ENCODE measurements at places on chromosomes 4 and X.

DNA sequence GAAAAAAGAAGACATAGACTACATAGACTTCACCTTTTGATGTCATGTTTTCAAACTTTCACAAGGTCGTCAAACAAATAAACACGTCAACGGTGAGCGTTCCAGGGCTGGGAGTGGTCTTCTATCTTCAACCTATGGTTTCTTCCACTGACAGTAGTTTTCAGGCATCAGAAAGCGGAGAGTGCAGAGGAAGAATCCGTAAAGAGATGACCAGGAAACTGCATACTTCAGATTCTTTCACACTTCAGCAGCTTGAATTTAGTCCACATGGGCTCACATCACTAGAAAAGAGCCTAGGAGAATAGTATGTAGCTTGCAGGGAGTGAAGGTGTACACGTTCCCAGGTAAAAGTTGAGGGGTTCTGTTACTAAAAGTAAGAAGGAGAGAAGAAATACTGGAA, 58.5 kb downstream of the NPY1R start:
- peaks cover 21% of the 10 kb centered on the region for H3K4me1 ChIP-seq
- peaks cover 4% of the 10 kb centered on the region for H3K27me3 ChIP-seq
- H3K27ac ChIP-seq: no peak overlapping the region
- no peaks in the 10 kb centered on the region for H3K36me3 ChIP-seq
- no peak overlapping the region for H3K4me3 ChIP-seq

DNA sequence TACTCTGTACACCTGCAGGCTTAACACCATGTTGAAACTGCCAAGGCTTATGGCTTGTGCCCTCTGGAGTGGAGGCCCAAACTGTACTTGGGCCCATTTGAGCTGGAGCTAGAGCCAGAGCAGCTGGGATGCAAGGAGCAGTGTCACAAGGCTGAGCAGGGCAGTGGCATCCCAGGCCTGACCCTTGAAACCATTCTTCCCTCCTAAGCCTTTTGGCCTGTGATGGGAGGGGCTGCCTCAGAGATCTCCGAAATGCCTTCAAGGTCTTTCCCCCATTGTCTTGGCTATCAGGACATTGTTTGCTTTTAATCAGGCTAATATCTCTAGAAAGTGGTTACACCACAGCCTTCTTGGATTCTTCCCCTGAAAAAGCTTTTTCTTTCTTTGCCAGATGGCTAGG, 10.9 kb upstream of the PNMA5 start:
- no peaks in the 10 kb centered on the region for H3K4me1 ChIP-seq
- H3K27ac ChIP-seq: no peak overlapping the region

GRCh38 chr4:152613351-152613750, 66.4 kb downstream of the TMEM154 start:
- H3K27ac ChIP-seq: peak overlapping the region; percentile 31
- no peaks in the 10 kb centered on the region for H3K36me3 ChIP-seq
- H3K4me3 ChIP-seq: no peak overlapping the region
- DNase-seq: no peak
- H3K4me1 ChIP-seq: peaks cover 26% of the 10 kb centered on the region

DNA sequence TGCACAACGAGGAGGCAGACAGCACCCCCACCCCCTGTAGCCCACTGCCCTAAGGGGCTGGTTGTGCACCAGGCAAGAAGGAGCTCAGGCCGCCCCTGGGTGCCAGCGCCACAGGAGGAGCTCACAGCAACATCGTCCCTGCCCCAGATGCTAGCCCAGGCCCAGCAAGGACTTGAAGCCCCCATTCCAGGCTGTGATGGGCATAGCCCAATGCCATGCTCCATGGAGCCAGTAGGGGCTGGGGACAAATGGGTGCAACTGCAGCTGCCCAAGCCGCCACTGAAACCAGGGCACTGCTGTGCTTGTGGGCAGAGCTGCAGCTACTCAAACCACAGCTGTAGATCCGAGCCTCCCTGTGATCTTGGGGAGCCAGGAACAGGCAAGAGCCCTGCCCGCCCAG, 241.3 kb upstream of the GIMD1 start:
- no peaks in the 10 kb centered on the region for H3K27me3 ChIP-seq
- no peaks in the 10 kb centered on the region for H3K4me1 ChIP-seq
- no peak overlapping the region for H3K4me3 ChIP-seq
- H3K36me3 ChIP-seq: no peaks in the 10 kb centered on the region
- H3K27ac ChIP-seq: no peak overlapping the region

- H3K27me3 ChIP-seq: no peaks in the 10 kb centered on the region
- DNase-seq: no peak
Measured at GRCh38 chr4:48629458-48629857, 139.4 kb downstream of the ZAR1 start.

DNA sequence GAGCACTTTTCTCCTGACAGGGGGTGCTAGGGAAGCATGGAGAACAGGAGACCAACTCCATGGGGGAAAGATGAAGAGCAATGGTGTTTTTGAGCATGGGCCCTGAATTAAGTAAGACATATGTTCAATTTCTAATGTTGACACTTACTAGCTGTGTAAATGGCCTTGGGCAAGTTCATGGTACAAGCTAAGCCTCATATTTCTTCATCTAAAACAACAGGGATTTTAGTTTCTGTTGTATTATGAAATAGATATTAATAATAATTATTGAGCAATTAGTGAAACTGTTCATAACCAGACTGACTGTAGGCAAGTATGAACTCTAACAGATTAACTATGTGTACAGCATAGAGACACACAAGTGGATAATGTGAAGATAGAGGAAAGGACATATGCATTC, 515.0 kb upstream of the FAT1 start:
- H3K4me1 ChIP-seq: peaks cover 12% of the 10 kb centered on the region
- no peaks in the 10 kb centered on the region for H3K27me3 ChIP-seq
- DNase-seq: no peak
- H3K27ac ChIP-seq: no peak overlapping the region
- H3K4me3 ChIP-seq: no peak overlapping the region

DNA sequence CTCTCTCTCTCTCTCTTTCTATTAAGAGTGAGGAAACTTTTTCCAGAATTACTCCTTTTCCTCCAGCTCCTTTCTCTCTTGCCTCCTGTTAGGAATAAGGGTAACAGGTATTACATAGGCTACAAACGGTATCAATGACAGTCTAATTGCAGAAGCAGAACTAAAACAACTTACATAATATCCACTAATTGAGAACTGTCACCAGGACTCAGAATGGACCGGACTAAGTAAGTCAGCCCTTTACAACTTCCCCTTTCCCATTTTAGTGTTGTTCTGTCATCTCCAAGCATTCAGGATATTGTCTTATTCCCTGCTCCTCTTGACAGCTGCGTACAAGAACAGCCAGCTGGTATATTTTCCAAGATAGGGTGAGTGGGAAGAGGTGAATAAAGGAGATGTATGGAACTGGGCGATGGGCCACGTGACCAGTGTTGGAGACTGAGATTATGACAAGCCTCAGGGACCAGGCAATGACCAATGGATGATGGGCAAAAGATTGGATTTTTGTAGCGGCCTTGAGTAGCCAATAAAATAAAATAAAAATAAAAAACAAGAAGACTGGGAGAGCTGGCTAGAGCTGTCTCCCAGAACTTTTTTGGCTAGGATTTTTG, 2.3 kb upstream of the FNIP2 start:
- no peak overlapping the region for H3K4me3 ChIP-seq
- H3K36me3 ChIP-seq: no peaks in the 10 kb centered on the region
- peaks cover 31% of the 10 kb centered on the region for H3K4me1 ChIP-seq
- no peak overlapping the region for H3K27ac ChIP-seq
- H3K27me3 ChIP-seq: peaks cover 7% of the 10 kb centered on the region

DNA sequence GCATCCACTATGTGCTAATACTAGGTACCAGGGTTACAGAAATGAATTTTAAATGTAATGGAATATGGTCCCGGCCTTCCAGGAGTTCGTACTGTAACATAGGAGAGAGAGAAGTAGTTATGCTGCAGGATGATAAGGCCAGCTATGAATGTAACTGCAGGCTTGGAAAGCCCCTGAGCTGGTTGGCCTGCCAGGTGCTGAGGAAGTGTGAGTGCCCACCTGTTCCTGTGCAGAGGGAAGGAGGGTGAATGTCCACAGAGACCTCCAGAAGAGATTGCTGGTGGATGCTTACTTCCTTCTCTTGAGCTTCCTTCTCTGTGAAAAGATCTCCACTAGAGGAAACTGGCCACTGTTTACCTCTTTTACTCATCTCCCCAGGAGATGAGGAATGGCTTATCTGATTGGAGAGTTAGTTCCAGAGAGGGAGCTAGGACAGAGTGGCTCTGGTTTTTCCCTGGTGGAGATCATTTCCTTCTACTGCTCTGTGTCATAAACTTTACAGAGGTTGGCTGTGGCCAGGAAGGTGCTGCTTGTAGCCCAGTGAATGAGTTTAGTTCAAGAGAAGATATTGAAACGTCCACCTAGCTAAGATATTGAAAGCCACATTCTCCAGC, 114.0 kb upstream of the LNX1 start:
- H3K4me3 ChIP-seq: no peak overlapping the region
- H3K27ac ChIP-seq: no peak overlapping the region
- DNase-seq: no peak
- peaks cover 46% of the 10 kb centered on the region for H3K4me1 ChIP-seq
- peaks cover 3% of the 10 kb centered on the region for H3K27me3 ChIP-seq

GRCh38 chrX:21666679-21667078, 8.5 kb upstream of the KLHL34 start:
- H3K27me3 ChIP-seq: no peaks in the 10 kb centered on the region
- no peak overlapping the region for H3K4me3 ChIP-seq
- H3K36me3 ChIP-seq: no peaks in the 10 kb centered on the region
- H3K4me1 ChIP-seq: no peaks in the 10 kb centered on the region
- H3K27ac ChIP-seq: no peak overlapping the region

DNA sequence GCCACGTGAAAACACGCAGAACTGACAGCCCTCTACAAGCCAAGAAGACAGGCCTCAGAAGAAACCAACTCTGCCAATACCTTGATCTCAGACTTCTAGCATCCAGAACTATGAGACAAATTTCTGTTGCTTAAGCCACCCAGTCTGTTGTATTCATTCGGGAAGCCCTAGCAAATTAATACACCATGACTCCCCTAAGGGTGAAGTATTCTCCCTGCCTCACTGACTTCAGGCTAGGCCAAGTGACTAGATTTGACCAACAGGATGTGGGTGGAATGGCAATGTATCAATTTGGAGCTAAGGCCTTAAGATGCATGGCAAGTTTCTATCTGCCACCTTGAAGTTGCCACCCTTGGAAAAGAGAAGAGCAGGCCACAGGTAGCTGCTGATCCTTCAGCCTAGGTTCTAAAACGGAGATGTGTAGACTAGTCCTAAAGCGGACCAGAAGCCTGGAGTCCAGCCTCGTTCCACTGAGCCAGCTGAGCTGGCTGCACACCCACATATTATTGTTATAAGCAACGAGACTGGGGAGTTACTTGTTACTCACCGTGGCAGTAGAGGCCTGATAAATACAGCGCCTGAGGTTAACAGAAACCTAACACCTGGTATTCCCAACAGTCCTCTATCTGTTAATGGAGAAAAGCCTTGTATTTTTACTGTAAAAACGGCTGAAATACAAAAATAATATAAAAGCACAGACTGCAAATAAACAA, 16.4 kb downstream of the SCARB2 start:
- H3K27me3 ChIP-seq: no peaks in the 10 kb centered on the region
- peaks cover 63% of the 10 kb centered on the region for H3K36me3 ChIP-seq
- no peak overlapping the region for H3K4me3 ChIP-seq

DNA sequence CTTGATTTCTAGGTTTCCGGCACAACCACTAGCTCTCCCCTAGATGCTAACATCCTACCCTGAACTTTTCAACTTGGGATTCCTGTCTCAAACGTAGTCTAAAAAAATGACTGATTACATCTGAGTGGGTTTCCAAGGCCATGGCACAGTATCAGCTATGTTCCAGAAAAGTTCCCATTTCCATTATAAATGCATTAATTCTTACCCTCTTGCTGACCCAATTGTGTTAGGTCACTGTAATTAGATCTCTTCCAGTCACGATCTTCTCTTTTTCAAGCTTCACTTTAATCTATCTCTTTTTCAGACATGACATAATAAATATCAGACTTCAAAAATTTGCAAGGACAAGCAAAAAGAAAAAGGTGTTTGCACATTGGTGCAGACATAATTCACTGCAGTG, 50.6 kb upstream of the PDE5A start:
- H3K4me3 ChIP-seq: no peak overlapping the region
- H3K36me3 ChIP-seq: no peaks in the 10 kb centered on the region
- peaks cover 2% of the 10 kb centered on the region for H3K27me3 ChIP-seq
- peaks cover 6% of the 10 kb centered on the region for H3K4me1 ChIP-seq

DNA sequence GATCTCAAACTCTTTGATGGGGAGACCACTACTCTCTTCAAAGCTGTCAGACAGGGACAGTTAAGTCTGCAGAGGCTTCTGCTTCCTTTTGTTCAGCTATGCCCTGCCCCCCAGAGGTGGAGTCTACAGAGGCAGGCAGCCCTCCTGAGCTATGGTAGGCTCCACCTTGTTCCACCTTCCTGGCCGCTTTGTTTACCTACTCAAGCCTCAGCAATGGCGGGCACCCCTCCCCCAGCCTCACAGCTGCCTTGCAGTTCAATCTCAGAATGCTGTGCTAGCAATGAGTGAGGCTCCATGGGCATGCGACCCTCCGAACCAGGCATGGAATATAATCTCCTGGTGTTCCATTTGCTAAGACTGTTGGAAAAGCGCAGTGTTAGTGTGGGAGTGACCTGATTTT, 42.1 kb upstream of the UGT2B10 start:
- no peaks in the 10 kb centered on the region for H3K36me3 ChIP-seq
- H3K4me1 ChIP-seq: peaks cover 10% of the 10 kb centered on the region
- H3K4me3 ChIP-seq: no peak overlapping the region
- DNase-seq: no peak

- peaks cover 5% of the 10 kb centered on the region for H3K36me3 ChIP-seq
- H3K4me3 ChIP-seq: no peak overlapping the region
- peak; percentile 21 for DNase-seq
- H3K4me1 ChIP-seq: peaks cover 60% of the 10 kb centered on the region
- H3K27ac ChIP-seq: no peak overlapping the region
Measured at GRCh38 chr4:84417997-84418709, 80.9 kb downstream of the NKX6-1 start.

GRCh38 chrX:1558761-1559468, 21.9 kb upstream of the P2RY8 start:
- no peak overlapping the region for H3K4me3 ChIP-seq
- no peaks in the 10 kb centered on the region for H3K4me1 ChIP-seq
- peaks cover 38% of the 10 kb centered on the region for H3K27me3 ChIP-seq
- H3K27ac ChIP-seq: no peak overlapping the region
- H3K36me3 ChIP-seq: no peaks in the 10 kb centered on the region

DNA sequence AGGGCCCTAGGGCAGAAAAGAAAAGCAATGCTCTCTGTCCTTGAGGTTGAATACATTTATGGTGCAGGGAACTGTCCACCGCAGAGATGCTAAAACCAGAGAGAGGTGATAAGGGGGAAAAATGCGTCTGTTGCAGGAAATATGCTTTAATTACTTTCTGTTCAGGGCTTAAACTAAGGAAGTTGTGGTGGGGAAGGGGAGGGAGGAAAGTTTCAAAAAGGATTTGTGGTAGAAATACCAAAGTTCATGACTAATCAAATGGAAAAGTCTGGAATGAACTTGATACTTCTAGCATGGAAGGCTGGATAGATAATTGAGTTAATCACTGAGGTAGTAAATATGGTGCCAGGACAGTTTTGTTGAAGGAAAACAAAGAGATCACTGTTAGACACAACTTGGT, 99.0 kb downstream of the ASB9 start:
- no peak overlapping the region for H3K27ac ChIP-seq
- no peak for DNase-seq
- no peaks in the 10 kb centered on the region for H3K36me3 ChIP-seq
- no peaks in the 10 kb centered on the region for H3K27me3 ChIP-seq
- no peak overlapping the region for H3K4me3 ChIP-seq
- no peaks in the 10 kb centered on the region for H3K4me1 ChIP-seq

- H3K27me3 ChIP-seq: peaks cover 49% of the 10 kb centered on the region
- H3K27ac ChIP-seq: no peak overlapping the region
- H3K36me3 ChIP-seq: no peaks in the 10 kb centered on the region
- DNase-seq: peak; percentile 70
- H3K4me3 ChIP-seq: peak overlapping the region; percentile 78
Measured at GRCh38 chr4:8594097-8595038, 1.8 kb downstream of the CPZ start.
